Retina (tissue), 1 donor: ENCODE measurements at places on chromosomes 7 and 10.
A peak's percentile ranks its signal among the peaks of the same experiment; 100 is the strongest.

DNA sequence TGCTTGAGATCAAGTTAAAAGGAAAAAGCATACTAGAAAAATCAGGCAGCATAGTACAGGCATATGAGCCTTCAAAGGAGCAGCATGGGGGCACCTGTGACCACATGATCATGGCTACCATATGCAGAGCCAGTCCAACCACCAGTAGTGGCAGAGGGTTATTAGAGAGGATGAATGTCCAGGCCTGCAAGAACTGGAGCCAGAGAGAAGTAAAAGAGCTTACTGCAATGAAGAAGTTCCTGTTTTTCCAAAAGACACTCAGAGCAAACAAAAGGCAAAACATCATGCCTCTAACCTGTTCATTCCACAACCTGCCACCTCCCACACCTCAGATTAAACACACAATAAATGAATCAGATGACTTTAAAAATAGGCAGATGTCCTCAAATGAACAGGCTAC lies 99.6 kb upstream of the NAMPT start:
- DNase-seq = no peak

DNA sequence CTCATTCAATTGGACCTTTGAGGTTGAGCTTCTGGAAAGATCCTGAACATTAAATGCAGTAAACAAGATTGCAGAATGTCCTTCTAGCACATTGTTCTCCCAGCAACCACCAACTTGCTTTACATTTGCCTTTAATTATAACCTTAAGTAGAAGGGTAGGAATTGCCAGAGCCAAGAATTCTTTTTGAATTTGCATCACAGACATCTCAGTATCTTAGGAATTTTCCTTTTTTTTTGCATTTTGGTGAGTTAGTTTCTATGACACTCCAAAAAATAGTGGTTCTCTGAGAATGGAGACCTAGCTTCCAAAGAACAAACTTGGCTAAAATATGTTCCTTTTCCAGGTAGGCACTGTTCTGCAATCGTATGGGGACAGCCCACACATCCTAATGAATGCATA lies 456.0 kb downstream of the GATA3 start:
- DNase-seq = no peak

- DNase-seq = no peak
Observed at GRCh38 chr7:25308246-25308645, 80.0 kb upstream of the NPVF start.

- no peak for DNase-seq
Observed at GRCh38 chr7:76392531-76393115, 16.9 kb downstream of the SSC4D start.

- DNase-seq = no peak
Observed at GRCh38 chr7:83426325-83426724, 222.6 kb downstream of the SEMA3E start.

- DNase-seq = peak; percentile 36
Observed at GRCh38 chr10:105974803-105975456, 1189.6 kb downstream of the SORCS1 start.

GRCh38 chr10:88082391-88082790 lies 219.0 kb downstream of the PTEN start:
- no peak for DNase-seq

GRCh38 chr10:43166207-43166879 lies 28.1 kb downstream of the CSGALNACT2 start:
- no peak for DNase-seq

DNA sequence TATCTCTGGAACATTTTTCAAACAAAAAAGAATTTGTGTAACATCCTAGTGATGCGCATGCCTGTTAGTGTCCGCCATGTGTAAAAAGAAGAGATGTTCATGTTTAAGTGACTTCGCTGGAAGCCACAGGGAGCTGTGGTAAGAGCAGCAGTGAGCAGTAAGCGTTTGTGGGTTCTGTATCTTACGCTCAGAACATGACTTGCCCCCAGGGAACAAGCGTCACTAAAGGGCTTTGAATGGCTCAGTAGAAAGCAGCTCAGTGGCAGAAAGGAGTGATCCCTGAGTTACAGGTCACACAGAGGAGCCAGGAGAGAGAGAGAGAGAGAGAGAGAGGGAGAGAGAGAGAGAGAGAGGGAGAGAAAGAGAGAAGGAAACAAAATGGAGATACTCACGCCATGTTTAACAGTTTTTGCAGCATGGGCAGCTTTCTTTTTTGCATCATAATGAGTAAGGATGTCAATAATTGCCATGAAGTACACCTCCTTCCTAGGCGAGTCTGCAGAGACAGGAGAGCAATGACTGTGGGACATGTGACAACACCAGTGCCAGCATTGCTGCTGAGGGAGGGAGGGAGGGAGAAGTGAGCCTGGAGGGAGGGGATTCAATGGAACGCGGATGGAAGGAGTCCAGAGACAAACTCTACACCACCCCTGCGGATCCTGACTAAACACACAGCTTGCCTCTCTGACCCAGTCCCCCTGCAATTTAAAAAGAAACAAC lies 174.6 kb downstream of the PIP4K2A start:
- DNase-seq = peak; percentile 44

DNA sequence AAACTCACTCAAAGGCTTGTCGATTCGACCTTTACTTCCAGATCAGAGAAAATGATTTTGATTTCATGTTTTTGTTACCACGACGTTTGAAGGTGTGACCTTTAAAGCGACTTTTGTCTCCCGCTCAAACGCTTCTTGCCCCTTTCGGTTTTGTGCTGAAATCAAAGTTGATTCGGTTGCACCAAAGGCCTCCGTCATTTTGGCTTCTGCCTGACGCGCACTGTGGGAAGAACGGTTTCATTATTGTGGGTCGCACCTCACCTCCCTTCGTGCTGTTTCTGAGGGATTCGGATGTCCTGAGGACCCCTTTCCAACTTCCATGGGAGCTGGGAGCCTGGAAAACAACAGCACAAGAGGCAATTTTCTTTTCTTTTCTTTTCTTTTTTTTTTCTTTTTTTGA lies 176.9 kb downstream of the DNAJB6 start:
- DNase-seq = no peak

DNA sequence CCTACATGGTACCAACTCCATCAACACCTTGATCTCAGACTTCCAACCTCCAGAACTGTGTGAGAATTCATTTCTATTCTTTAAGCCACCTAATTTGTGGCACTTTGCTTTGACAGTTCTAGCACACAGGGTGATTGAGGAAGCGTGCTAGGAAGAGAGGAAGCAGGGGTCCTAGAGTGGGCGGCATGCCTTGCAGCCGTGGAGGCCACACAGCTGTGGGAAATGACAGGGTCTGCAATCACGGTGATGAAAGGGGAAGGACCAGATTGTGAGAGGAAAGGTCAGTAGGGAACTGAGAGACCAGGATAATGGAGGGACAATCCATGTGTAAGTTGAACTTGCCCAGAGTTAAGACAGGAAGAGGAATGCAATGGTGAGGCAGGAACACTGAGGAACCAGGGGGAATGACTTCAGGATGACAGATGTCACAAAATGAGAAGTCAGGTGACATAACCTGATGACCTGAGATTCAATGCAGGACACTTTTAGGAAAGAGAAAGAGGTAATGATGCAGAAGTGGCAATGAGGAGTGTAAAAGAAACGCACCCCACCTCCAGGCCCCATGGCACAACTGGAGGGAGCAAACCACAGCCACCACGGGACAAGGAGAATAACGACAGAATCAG lies 87.3 kb upstream of the PIK3CG start:
- no peak for DNase-seq

DNA sequence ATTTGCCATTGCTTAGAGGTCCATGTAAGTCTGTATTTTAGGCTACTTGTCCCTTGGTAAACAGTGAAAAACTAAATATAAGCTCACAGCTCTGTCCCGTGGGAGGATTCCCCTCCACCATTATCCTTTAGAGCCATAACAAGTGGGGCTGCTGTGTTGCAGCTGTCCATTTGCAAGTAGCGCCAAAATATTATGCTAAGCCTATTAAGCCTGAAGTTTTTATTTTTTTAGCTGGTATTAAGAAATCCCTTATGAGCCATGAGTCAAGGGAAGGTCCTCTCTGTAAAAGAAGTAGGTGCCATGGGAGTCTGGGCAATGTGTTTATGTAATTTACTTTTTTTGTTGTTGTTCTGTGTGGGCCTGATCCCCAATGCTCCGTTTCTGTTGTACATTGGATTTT lies 183.9 kb downstream of the THSD7A start:
- no peak for DNase-seq

DNA sequence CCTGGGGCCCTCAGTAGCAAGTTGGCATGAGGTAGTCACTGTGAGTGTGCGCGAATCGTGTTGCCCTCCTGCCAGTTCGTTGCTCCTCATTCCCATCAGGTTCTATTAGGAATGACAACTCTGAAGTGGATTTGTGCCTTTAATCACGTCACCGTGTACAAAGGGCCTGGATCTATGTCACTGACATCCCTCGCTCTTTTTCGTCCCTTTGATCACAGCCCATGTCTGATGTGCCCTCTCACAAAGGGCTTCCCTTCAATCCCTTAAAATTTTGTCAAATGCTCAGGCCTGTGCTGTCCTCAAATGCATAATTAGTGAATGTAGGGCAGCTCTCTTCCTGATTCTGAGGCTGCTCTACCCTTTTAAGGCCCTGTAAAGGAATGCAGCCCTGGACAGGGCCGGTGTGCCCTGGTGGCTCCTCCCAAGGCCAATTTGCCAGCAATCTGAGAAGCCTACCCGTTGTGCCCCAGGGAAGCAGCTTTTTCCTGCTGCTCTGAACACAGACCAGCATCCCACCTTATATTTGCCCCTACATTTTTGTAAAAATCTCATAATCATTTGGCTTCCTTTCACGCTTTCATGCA lies 93.6 kb downstream of the TMEM178B start:
- DNase-seq = peak; percentile 69

DNA sequence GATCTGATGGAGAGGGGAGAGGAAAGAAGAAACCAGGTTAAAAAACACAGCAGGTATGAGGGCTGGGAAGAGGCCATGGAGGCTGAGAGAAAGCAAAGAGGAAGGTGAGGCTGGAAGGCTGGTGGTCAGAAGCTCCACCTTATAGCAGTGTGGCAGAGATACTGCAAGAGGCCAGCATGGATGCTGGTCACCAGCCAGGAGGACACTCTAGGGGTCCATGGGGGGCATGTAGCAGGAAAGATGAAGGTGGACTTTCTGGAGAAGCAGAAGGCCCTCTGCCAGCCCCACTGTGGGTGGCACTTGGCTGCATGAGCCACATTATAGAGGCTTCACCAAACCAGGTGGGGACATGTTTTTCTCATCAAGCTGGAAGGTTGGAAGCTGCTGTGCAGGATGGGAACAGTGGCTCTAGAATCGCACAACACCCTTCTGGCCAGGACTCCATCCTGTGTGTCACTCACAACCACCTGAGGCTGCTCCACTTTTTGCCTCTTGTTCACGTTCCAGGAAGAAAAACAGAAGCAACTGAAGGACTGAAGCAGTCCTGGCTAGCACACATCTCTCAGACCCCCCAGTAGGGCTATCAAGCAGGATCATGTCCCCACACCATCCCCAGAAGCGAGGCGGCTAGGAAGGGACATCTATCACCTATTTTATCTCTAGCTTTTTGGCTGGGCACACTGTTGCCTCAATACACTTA lies 587.5 kb upstream of the MGMT start:
- DNase-seq = no peak

DNA sequence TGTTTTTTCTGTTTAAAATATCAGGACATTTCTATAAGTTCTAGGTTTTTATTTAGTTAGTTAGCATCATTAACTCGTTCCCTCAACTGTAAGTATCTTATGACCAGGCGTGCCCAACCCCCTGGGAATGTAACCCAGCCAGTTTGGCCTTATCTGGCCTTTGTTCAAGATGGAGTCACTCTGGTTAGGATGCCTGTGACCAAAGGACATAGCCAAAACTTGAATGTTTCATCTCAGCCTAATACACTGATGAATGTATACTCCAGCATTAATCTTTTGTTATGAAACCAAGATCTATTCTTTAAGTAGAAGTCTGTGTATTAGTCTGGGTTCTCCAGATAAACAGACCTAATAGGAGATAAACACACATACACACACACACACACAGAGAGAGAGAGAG lies 231.4 kb downstream of the NSUN6 start:
- DNase-seq = no peak

DNA sequence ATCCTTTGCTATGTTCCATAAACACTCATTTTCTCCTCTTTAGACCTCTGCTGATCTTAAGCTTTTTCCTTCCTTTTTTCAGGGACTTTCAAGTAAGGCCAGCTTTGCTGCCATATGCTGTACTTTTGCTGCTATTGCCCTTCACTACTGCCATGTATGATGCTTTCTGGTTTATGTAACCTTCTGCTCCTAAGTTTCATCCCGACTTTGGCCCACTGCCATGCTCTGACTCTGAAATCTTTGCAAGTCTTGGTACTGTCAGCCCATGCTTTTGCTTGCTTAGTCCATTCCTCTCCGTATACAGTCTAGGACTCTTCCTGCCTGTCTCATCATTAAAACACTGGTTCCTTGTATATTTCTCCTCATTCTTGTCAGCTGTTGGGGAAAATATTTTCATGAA lies 152.4 kb downstream of the RNF133 start:
- no peak for DNase-seq

DNA sequence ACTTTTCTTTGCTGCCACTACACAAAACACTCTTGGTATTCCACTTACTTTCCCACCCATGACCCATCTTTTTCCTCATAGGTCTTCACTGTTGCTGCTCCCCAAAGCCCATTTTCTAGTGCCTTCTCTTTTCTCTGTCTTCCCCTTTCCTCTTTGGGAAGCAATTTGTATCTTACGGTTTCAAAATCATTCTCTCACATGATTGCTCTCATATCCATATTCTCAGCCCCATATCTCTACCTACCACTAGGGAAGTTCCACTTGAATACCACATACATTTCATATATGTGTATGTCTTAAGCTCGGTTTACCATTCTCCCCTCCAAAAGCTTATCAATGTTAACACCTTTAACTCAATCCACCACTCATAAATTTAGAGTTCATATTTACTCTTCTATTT lies 3.2 kb upstream of the UBE2D1 start:
- DNase-seq = no peak

DNA sequence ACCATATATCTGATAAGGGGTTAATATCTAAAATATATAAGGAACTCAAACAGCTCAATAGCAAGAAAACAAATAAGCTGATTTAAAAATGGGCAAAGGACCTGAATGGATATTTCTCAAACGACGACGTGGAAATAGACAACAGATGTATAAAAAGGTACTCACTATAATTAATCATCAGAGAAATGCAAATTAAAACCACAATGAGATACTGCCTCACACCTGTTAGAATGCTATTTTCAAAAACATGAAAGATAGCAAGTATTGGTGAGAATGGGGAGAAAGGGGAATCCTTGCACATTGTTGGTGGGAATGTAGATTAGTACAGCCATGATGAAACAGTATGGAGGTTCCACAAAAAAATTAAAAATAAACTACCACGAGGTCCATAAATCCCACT lies 163.2 kb downstream of the DKK1 start:
- no peak for DNase-seq

DNA sequence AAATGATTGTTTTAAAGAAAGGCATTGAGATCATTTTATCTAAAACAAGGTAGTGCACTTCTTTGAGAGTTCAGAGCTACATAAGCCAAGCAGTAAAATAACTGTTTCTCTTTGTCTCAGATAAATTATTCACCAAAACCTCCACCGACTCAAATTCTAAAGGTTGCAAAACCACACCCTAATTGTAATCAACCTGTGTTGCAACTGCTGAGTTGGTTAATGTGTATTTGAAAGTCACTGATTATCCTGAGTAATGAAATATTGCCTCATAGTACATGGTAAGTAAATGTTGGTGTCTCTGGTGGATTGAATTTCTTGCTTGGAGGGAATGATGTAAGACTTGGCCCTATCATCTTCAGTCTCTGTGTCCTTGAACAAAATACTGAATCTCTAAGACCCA lies 35.9 kb upstream of the CYP2C9 start:
- DNase-seq = no peak

GRCh38 chr10:809671-810350 lies 120.3 kb upstream of the DIP2C start:
- no peak for DNase-seq
